ENCODE measurements at places on chromosomes 2 and 18.

DNA sequence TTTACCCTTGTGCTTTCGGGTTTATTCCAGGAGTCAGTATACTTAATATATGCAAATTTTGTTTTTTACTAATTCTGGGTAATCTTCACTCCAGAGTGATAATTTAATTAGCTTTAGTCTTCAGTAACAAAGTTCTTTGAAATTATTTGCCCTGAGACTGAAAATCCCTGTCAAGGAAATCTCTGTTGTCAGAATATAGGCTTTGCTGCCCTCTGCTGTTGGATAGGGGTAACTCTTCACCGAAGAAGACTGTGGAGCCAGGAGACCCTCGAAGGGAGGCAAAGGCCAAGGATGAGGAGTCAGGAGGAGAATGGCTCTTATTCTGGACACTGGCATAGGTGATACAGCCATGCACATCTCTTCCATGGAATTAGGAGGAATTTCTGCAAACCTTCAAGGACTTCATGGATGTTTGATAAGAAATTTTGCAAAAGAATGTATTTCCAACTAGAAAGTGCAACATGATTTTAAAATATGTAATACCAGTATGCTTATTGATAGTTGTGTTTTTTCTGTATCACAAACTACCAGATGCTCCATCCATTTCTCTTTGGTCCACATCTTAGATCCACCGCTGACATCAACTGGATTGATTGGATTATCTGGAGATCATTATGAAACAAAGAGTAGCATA, 182.3 kb downstream of the RDH14 start:
- DNase-seq, result no peak

DNA sequence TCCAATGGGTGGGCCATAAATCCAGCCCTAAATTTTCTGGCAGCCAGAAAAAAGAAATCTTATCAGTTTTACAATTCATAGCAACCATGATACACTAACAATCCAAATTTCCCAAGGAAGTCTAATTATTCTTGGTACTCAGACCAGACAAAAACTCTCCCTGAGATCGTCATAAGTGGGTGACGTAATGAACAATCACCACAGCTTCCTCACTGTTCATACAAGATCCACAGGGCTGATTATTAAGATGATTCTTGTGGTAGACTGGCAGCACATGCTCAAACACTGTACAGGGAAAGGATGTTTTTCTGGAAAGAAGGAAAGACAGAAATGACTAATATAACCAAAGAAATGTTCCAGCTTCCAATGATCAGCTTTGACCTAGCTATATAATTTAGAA, 178.3 kb upstream of the CRIM1 start:
- DNase-seq, result no peak

- DNase-seq, result no peak
These were observed 869 bp downstream of the USP40 start for GRCh38 chr2:233565685-233566140.

DNA sequence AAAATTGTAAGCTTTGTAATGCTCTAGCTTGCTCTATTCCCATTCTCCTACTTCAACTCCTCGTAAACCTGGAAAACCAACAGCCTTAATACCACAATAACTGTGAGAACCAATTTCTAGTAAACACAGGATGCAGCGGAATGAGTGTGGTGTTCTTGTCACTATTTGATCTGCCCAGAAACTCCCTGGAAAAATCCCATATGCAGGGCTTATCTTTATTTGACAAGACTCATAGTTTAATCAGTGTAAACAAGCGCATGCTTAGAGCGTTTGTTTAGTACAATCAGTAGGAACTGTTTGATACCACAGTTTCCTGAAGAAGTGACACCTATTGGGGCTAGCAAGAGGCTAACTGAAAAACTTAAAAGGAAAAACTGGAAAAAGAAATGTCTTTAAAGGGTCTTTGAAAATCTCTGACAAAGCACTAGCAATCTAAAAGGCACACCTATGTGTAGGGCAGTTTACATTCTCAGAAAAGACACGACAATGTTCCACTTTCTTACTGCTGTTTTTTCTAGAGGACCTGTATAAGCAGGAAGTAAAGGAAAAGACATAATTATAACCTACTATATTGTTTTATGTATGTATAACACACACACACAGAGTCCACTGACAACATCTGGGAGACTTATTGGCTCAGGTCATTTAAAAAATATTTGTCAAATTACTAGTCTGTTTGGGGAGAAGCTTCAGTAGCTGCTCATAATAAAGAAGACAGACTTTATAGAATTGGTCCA, 241.4 kb upstream of the KLHL14 start:
- no peak for DNase-seq

- no peak for DNase-seq
These were observed 51.4 kb upstream of the TMEM87B start for GRCh38 chr2:112003576-112004252.

DNA sequence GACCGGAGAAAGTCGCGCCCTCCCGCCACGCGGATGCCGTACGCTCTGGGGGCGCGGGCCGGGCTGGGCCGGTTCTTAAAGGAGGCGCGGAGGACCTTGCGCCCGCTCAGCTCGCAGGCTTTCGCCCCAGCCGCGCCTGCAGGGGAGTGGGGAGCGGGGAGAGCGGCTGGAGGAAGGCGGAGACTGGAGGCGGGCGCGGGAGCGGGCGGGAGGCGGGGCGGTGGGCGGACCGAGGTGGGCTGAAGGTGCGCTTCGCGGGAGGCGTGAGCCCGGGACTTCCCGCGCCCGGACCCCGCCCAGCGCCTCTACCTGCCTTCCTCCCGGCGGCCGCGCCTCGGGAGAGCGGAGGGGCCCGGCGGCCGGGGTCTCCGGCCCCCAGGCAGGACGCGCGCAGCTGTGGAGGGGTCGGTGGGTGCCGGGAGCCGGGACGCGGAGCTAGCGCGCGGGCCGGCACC, at the start of gene ADRA2B:
Gene ADRA2B, minus strand, starts transcription at position 148 of the 455 bp plus-strand sequence. CDS start 422 bp downstream, outside the sequence.
- DNase-seq, result peak; percentile 46

DNA sequence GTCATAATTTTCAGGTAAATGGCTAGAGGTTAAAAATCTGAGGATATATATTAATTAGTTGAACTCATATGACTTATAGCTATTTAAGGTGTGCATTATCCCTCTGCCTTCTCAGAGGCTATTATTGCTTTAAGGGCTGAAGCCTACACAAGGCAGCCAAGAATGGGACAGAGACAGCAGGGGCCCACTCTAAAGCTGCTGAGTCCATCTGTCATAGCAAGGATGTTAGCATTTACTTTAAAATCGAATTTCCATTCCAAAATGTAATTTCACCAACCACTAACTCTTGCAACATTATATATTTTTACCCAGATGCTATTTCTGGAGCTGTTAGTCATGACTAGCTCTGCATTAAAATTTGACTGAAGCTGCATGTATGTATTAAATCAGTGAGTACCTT, 236.3 kb upstream of the FSIP2 start:
- DNase-seq, result no peak

DNA sequence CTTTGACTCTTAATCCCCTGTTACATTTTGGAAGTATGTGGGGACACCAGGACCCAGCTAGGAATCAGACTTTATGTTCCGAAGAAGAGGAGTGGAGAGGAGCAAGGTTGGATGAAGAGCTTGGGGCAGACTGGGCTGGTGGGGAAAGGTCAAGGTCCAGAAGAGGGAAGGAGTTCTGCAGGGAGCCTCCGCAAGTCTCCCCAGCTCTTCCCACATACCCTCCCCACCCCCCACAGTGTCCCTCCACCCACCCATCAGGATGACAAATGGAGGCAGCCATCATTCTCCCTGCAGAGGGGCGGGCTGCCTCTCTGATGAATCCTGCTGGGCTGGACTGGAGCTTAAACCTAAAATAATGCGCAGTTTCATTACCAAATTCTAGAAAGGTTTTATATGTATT, 77.2 kb downstream of the ACKR3 start:
- no peak for DNase-seq

DNA sequence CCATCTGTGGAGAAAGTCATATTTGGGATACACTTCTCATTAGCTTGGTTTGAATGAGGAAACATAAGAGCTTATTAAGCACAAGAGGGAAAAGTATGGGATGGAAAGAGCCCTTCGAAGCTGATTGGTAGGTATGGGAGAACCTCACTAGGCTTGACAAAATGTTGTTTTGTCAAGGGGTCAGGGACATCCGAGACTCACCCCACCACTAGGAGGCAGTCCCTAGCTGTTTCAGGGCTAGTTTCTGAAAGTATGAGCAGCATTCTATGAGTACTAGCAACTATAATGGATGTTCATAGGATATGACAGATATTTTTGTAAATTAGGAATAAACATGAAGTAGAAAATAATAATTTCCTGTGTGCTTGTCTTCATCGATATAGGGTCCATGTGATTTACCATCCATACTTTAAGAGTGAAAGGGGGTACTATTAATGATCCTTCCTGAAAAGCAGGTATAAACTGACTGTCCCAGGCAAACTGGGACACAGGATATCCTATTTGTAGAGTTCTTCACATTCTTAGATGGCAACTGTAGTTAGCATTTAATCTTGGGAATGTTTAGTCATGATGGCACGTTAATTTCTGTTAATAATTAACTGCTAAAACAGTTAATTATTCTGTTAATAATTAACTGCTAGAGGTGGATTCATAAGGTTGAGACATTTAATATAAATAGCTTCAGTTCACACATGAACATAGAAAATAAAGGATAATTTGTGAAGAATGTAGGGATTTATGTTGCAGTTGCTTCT, 28.4 kb downstream of the OTX1 start:
- no peak for DNase-seq

- no peak for DNase-seq
These were observed 187.6 kb downstream of the MREG start for GRCh38 chr2:215825707-215826106.

DNA sequence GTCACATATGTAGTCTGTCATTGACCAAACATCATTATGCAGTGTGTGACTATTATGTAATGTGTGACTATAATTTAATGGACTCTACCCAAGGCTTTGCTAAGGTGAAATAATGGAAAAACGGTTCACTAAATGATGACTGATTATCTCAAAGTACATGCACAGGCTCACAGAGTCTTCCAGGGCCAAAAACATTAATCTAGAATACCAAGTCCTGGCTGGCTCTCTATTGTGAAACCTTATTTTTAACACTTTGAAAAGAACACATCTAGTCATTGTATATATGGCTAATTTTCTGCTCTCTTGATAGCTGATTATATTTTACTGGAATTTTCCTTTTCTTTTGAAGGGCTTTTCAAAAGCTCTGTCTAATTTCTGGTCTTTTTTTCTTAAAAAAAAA, 102.9 kb upstream of the THUMPD2 start:
- no peak for DNase-seq

GRCh38 chr18:77749089-77749488, 499.4 kb downstream of the GALR1 start:
- no peak for DNase-seq

DNA sequence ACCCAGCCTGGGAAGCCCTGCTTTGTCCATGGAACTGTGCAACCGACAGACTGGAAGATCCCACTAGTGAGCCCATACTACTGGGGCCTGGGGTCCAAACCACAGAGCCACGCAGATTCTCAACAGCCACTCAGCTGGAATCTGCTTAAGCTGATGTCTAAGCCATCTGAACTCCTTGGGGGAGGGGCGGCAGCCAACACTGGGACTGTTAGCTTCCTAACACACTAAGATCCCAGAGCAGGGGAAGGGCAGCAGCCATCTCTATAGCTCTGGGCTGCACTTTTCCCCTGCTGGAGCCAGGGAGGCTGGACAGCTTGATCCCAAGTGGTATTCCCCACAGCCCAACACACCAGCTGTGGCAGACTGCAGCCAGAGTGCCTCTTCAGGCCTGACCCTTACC, 118.3 kb downstream of the RPRM start:
- DNase-seq, result no peak

- no peak for DNase-seq
These were observed 610.2 kb downstream of the DSC3 start for GRCh38 chr18:30432349-30432748.

DNA sequence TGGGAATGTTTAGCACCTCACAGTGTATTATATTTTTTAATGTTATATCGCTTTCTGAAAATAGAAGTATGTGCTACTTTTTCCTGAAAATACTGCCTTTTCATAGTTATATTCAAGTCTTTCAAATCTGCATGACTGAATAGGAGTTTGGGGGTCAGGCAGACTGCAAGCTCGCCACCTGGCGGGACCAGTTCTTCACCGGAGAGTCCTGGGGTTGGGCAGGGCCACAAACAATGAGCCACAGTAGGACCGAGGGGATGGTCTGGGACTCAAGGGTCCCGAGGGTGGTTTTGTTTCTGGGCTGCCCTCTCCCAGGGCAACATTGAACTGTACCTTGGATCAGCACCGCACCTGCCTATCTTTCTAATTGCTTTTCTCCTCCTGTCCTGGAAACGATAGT, 70.6 kb downstream of the VWA3B start:
- no peak for DNase-seq
